ENCODE measurements at places on chromosomes 11 and 22.
A peak's percentile ranks its signal among the peaks of the same experiment; 100 is the strongest.

DNA sequence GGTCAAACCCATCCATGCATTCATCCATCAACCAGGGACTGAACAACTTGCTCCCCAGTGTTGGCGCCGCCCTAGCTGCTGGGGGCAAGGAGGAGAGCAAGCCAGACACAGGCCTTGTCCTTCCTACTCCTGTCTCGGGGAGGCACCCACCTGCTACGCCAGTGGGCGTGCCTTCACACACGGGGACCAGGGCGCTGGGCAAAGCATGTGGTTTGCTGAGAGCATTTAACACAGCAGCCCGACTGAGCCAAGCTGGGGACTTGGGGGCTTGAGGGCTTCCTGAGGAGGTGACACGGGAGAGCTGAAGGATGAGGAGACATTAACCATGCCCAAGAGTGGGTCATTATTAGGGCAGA is 30.6 kb downstream of the CACNA1I start:
- no peak for DNase-seq

DNA sequence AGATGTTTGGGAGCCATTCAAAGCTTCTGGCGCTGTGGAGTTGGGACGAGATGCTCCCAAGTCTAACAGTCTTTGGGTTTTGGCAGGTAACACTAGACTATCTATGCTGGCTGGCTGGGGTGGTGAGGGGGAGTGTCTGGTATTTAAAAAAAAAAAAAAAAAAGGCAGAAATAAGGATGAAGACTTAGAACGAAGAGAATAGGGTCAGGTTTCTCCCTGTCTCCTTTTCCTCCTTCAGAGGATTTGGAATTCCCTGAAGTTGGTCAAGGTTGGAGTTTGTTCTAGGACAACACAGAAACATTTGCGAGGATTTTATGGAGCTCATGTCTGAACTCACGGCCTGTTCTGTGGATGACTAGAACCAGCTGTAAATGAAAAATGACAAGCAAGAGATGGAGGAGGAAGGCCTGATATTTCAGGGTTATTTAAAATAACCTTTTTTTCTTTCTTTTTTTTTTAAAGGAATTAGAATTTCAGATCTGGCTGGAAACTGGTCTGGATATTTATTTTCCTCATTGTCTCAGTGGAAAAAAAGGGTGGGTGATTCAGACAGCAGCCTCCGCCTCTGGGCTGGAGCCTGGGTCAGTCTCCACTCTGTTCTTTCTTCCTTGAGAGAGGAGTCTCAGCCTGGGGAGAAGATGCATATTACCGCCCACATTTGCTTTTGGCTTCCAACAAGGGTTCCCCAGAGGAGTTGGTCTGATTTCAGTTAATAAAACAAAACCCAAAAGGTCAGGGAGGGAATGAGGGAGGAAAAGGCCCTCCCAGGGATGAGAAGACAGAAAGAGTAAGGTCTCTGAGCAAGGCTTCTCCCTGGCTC is 80.1 kb downstream of the USP35 start:
- DNase-seq = no peak

- no peak for DNase-seq
Observed at GRCh38 chr11:120022617-120023016, 115.3 kb downstream of the TRIM29 start.

DNA sequence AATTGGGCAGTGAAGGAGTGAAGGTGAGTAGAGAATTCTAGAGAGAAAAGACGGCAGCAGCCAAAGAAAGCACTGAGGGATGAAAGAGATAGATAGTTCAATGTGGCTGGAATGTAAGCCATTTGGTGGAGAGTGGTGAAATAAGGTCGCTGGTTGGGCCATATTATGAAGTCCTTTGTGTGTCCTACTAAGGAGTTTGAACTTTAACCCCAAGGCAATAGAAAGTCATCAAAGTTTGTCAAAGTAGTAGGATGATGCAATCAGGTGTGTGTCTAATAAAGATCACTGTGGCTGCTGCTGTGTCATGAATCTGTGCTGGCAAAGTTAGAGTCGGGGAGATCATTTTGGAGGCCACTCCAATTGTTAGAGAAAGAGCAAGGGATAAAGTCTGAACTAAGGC is 18.7 kb downstream of the RNF121 start:
- DNase-seq = no peak

DNA sequence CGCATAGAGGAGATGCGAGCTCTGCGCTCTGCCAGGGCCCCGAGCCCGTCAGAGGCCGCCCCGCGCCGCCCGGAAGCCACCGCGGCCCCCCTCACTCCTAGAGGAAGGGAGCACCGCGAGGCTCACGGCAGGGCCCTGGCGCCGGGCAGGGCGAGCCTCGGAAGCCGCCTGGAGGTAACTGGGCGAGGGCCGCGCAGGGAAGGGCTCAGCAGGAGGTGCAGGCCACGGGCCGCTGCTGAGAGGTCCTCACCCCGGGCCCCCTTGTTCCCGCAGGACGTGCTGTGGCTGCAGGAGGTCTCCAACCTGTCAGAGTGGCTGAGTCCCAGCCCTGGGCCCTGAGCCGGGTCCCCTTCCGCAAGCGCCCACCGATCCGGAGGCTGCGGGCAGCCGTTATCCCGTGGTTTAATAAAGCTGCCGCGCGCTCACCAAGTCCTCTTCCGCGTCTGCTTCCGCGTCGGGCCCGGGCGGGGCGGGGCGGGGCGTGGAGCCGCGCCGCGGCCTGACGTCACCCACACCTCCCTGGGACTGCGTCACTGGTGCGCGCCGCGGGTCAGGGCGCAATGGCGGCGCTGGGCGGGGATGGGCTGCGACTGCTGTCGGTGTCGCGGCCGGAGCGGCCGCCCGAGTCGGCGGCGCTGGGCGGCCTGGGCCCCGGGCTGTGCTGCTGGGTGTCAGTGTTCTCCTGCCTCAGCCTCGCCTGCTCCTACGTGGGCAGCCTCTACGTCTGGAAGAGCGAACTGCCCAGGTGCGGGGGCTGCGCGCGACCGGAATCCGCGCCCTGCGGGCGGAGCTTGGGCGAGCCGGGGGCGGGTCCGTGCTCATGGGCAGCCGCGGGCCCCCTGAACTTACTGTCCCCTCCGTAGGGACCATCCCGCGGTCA is at the start of gene RCE1:
RCE1 (plus strand) TSS at position 546 of the 880 bp plus-strand sequence; CDS start at position 561, 15 bp downstream.
- peak; percentile 95 for DNase-seq

DNA sequence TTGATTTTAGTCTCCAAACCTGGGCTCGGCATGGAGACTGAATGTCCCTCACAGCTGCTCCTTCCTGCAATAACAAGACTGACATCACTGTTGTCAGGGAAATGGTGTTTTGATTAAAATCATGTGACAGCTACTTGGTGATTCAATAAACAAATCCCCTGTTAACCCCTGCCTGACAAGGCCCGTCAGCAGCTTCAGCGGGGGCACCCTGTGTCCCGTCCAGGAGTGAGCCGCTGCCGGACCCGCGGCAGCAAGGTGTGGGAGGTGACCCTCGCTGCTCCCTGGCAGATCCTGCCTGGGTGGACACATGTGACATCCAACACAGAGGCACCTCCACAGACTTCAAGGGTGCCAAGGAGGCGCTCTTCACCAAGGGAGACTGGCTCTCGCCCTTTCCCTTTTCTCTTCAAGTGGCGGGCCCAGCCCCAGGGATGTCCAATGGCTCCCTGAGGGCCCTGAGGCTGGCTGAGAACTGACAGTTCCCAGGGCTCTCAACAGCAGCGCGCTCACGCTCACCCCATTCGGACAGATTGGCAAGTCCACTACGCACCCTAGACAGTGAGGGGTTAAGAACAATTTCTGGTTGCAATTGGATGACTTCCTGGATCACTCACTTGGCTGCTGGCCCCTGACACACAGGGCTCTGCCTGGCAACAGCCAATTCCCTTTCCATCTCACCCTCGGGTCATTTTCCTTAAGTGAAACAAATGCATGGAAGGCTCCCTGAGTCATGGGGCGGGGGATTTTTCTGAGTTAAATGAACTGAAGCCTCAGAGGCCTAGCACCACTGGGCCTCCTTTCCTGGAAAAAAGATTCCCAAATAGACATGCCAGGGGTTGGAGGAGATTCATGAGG is 30.7 kb downstream of the PPP2R1B start:
- no peak for DNase-seq

DNA sequence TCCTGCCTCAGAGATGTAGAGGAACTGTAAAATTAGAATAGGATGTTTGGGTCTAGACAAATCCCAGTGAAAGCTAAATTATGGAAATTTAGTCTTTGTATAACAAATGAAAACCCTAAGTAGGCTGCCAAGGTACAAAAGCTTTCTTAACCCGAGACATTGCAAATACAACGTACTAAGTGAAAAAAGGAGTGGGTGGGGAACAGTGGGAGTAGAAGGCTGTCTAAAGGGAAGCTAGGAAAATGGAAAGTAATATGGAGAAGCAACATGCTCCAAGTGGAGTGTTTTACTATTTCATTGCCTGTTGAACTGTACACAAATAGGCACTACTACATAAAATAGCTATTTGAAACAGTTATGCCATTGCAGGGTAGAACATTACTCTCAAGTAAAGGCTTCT is 6.8 kb upstream of the LIN7C start:
- no peak for DNase-seq

DNA sequence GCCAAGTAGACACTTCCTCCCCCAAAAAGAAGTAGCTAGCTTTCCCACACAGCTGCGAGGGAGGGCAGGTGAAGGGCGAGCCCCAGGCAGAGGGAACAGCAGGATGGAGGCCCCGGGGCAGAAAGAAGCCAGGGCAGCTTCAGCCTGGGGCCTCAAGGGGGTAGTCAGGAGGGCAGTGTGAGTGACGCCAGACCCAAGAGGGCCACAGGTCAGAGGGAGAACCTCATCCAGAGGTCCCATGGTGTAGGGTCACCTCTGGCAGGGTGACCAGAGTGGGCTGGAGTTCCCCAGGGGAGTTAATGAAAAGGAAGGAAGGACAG is 9.2 kb downstream of the PRR5 start:
- DNase-seq = no peak

GRCh38 chr11:10480760-10481159 is 25.7 kb downstream of the AMPD3 start:
- no peak for DNase-seq

All from NB4 (cell line).